ENCODE measurements at places on chromosomes 6 and 20.

DNA sequence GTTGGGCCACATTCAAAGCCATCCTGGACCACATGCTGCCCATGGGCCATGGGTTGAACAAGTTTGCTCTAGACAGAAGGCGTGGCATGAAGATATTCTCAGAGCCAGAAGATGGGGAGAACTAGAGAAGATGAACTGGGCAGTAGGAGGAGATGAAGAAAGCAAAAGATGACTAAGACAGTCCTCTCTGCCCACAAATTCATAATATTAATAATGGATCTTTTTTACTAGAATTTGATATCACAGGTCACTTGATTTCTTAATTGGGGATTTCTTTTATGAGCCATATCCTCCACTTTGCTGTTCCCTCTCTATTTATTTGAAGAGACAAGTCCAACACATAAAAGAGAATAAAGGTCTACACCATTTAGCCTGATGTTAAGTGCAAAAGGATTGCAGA lies 25.5 kb upstream of the EDN1 start:
- no peak for DNase-seq

DNA sequence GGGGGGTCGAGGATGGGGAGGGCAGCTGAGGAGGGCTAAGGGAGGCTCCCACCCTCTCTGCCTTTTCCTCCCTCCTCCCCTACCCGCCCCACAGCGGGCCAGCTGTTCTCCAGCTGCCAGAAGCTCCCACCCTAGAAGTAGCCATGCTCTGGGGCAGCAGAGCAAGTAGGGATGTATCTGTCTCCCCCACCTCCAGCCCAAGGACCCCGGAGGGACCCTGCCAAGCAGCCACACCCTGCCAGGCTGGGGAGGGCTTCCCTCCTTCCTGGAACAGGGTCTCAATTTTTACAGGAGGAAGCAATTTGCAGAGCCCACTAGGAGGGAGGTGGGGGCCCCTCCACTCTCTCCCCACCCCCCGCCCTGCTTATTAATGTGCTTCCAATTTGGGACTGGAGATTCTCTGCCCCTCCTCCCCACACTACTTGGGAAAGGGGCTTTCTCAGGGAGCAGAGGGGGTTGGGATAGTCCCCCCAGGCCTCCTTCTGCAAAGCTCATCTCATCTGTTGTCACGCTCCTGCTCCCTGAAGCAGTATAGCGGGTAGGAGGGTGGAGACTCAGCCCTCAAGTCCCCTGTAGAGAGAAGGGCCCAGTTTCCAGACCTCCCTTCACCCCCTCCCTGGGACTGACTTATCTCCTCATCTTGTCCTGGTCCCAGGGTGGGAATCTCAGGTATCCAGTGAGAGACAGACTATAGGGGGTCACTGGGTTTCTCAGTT lies 4.5 kb downstream of the TEAD3 start:
- no peak for DNase-seq

DNA sequence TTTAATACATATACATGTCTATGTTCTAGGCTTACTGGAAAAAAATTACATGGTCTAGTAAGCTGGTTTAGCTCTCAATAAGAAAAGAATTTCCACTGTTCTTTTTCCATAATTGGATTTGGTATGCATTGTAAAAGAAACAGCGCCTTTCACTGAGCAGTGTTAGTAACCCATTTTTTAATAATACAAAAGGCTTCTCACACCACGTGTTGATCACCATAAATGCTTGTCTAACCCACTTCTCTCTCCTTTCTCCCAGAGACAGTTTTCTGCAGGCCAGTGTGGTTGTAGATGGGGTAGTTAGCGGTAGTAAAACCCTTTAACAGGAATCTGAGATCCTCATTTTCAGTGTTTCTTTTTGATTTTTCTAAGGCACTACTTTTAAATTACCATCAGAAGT lies 348.7 kb upstream of the MANEA start:
- no peak for DNase-seq

DNA sequence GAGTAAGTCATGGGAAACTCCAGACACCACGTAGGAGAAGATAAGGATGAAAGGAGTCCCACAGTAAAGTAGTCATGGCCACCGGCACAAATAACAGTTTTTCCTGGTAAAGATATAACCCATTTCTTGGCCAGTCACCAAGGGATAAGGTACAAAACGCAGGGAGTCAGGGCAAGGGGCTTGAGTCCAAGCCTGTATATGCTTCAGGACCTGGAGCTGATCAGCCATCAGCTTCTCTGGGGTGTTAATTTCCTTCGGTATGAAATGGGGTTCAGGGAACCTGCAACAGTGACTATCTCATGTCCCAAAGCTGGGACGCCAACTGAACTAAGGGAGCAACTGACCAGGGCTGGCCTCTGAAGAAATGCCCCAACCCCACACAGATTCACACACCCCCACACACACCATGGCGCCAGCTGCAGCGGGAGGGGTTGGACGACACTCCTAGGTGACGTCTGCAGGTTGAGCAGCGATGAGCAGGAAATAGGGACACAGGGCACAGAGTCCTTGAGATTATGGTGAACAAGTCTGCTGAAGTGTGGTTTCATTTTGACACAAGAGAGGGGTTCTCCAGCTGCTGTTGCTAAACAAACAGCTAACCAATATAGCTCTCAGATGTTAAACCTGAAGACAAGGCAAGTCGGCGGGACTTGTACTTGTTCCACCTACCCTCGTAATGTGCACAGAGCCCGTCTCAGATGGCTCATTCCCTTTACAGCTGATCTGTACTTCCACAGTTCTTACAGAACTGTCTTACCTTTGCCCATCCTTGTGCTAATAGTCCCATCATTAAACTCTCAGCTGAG lies 7.4 kb upstream of the ADTRP start:
- DNase-seq: no peak

Data from IMR-90 (cell line).